Thymus (tissue), 14 donors: ENCODE measurements at places on chromosomes 2 and 18.

DNA sequence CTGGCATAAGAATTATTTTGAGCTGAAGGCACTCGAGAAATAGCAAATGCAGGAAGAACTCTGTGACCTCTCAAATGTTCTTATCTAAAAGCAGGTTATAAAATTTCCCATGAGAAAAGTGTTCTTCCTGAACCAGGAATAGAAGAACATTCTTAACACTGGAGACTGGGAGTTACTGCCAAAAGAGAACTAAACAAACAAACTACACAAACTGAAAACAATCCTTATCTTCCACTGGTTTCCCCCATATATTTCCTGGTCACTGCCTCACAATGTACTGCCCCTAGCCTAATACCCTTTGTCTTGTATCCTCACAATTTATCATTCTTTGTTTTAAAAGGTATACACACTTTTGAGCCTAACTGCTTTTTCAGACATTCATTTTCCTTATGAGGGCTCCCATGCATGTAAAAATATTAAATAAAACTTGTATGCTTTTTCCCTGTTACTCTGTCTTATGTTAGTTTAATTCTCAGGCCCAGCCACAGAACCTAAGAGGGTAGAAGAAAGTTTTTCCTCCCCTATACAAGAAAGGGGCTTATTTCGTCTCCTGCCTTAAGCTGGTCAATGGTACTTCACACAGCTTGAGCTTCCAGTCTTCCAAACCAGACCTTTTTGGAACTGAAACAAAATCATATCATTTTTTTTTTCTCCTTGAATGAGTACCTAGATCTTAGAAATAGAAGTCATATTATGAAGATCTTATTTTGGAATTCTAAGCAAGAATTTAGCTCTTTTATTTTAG lies 110.6 kb downstream of the MSTN start:
- DNase-seq, result no peak

GRCh38 chr2:136324966-136325365 lies 207.0 kb upstream of the CXCR4 start:
- DNase-seq, result no peak

DNA sequence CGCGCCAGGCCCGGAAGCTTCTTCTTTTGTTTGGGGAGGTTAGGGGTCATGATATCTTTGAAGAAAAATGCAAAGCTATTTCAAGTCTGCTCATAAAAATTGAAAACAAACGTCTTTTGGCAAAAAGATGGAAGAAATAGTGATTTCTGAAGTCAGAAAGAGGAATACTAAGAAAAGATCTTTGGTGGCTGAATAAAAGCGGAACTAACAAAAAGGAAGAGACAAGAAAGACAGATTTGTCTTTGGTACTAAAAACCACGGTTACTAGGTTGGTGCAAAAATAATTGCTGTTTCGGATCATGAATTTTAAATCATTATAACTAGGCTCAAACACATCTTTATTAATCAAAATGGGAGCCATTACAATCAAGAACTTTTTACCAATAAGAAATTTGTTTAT lies 164.6 kb upstream of the TRIB2 start:
- no peak for DNase-seq

- no peak for DNase-seq
Measured at GRCh38 chr2:134623796-134624195, 95.0 kb downstream of the TMEM163 start.

GRCh38 chr18:58105206-58105887 lies 61.3 kb downstream of the NEDD4L start:
- no peak for DNase-seq

DNA sequence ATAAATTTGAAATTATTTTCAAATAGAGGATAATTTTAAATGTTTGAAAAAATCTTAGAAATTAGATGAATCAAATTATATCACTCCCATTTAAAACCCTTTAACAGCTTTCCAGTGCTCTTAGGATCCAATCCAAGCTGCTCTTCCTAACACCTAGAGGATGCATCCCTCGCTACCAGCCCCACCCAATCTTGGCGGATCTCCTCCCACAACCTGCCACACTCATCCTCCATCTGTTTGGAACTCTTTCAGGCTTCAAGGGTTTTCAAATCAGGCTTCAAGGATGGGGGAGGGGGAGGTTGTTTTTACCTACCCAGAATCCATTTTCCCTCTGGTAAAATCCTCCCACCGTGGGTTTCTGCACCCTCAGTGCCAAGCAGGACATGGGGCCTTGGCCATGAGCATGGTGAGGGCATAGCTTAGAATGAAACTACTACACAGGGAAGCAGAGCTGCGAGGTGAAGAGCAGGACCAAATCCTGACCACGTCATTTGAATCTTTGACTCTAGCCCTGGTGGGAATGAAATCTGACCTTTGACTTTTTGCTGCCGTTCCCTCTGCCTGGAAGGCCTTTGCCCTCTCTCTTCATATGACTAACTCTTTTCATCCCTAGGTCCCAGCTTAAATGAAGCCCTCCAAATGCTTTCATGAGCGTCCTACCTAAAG lies 113.0 kb upstream of the MAPRE2 start:
- no peak for DNase-seq

DNA sequence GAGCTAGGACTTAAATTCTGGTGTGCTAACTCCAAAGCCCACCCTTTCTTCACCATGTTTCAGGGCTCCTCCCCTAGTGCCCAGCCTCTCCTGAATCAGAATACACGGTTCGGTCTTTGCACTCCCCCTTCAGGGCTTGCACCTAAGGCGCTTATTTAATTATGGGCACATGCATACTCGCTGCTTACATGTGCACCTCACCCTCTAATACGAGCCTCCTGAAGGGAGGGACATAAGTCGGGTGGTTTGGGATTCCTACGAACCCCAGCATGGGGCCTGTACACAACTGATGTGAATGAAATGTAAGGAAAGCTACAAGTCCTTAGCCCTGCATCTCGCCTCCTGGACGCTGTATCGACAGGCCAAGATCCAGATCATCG lies 435 bp downstream of the IFT172 start:
- DNase-seq, result no peak

DNA sequence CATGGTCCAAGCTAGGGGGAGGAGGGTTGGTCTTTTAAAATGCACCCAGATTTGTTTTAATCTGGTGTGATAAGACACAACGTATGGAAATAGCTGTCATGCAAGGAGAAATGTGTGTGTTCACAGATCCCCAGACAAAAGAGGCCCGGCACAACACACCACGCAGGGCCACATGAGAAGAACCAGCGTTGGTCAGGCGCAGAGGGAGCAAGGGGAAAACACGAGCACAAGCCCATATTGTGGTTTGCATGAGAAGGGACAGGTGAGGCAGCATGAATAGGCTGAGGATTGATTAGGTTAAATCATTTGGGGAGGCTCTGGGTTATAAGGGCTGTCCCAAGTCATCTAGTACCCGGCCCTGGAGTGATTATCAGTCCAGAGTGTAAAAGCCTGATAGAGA lies 272.5 kb upstream of the NCKAP5 start:
- DNase-seq, result no peak

DNA sequence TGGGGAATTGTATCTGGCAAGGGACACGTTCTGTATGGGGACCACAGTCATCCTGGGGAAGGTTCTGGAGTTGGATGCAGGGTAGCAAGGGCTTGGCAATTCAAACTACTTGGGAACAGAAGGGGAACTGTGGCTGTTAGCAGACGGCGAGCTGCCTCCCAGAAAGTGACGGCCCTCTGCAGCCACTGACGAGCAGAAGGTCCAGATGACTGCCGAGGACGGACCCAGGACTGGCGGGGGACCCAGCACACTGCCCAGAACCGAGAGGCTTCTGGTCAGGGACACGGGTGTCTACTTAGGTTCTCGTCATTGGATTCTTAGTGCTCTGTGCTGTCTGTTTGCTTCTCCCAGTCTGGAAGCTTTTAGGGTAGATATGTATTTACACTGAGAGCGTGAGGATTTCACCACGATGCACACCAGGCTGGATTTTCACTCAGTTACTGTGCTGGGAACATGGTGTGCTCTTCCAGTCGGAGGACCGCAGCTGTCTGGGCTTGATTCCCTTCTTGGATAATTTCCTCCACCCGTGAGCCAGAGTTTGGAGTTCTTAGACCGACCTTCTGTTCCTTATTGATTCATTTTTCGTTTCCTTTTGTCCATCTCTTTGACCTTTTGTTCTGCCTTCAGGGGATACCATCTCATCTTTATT lies 13.4 kb downstream of the GPR35 start:
- no peak for DNase-seq

DNA sequence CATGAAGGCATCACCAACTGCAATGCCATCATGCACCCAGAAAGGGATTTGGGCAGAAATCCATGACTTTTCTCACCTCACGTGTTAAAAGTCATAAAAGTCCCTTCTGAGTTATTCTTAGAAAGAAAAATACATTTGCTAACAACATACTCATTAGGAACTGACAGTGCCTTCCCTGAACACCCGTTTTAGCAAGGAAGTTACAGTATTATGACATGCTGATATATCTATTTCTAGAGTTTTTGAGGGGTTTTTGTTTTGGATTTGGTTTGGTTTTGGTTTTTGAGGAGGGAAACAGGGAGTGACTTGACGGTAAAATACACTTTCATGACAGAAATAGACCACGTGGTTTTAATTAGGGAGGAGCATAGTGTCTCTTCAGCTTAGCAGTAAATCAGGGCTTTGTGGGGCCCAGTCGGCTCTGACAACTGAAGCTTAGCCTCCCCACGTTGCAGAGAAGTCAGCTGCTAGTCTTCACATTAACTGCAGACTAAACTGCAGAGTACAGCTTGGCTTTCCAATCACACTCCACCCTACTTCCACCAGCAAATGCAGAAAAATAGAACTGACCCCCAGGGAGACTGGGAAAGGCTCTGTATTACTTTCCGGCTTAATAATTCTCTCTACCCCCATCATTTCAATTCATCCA lies 141.4 kb downstream of the FAM124B start:
- no peak for DNase-seq

DNA sequence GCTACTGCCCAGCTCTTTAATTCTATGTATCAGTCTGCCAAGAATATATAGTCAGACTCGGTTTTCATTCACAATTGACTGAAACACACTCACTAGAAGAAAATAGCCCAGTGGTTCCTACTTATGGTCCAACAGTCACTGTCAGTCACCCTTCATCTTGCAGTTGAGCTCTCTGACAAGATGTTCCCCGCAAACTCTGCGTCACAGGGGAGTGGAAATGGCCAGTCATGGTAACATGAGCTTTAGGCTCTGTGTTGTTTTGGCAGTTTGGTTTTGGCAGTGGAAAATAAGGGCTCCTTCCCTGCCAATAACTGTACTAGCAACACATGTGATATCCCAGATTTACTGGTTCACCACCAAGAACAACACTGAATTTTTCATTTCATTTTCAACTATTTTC lies 122.5 kb downstream of the PRPF40A start:
- no peak for DNase-seq

DNA sequence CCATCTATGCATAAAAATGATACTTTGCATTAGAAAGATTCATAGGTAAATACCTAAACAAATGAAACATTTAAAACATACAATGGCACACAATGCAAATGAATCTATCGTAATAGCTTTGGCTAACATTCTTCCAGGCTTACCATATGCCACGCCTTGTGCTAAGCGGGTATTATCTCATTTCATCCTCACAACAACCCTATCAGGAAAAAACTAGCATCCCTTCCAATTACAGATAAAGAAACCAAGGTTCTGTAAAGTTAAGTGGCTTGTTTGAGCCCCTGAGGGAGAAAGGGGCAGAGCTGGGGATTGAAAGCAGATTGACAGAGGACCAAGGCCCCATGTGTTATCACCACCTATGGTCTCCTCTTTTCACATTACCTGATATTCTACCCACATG lies 145.4 kb upstream of the ETAA1 start:
- DNase-seq, result no peak

- no peak for DNase-seq
Measured at GRCh38 chr18:50080932-50081560, 113.9 kb downstream of the MYO5B start.
